ENCODE measurements at places on chromosomes 3 and 15.

- no peak for DNase-seq
Measured at GRCh38 chr15:82074610-82075009, 28.8 kb upstream of the MEX3B start.

- no peak for DNase-seq
Measured at GRCh38 chr3:187516446-187517185, 148.4 kb downstream of the RTP4 start.

- DNase-seq: no peak
Measured at GRCh38 chr3:25885544-25885943, 95.7 kb downstream of the OXSM start.

- DNase-seq: no peak
Measured at GRCh38 chr3:95719481-95719880, 1094.9 kb upstream of the EPHA6 start.
